Activated T-helper 1 cell treated with anti-CD3 and anti-CD28 coated beads, Interleukin-12 subunit alpha, Interleukin-12 subunit beta, Interleukin-2, Interleukin-4 antibody, amounts not matched to agents 30 ng/mL and 10 ng/mL and 1 ng/mL, durations not matched to agents 14 hours and 24 hours and 36 hours (primary cell): ENCODE measurements at places on chromosomes 4 and X. TPM values are rescaled to one million over a fixed set of nuclear protein-coding genes. Genes with fewer than 3 reads are reported as not detected.
A peak's percentile ranks its signal among the peaks of the same experiment; 100 is the strongest.

DNA sequence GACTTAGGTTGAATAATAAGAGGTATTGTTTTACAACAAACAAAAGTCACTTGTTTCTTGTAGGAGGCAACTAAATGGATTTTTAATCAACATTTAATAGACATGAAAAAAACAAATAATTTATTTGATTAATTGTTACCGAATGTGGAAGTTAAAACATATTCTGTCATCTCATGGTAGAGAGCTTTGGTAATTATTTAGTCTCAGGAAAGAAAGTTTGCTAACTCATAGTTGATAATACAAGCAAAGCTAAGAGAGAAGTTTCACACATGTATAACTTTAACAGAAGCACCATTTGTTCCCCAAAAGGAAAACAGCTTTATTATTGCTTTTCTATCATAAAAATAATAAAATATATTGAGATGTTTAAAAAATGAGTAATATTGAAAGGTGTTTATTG, 44.9 kb downstream of the GUCY1A1 start:
- DNase-seq, result no peak
- no peaks in the 10 kb centered on the region for H3K36me3 ChIP-seq
- H3K4me3 ChIP-seq, result no peak overlapping the region
- peaks cover 2% of the 10 kb centered on the region for H3K27me3 ChIP-seq

DNA sequence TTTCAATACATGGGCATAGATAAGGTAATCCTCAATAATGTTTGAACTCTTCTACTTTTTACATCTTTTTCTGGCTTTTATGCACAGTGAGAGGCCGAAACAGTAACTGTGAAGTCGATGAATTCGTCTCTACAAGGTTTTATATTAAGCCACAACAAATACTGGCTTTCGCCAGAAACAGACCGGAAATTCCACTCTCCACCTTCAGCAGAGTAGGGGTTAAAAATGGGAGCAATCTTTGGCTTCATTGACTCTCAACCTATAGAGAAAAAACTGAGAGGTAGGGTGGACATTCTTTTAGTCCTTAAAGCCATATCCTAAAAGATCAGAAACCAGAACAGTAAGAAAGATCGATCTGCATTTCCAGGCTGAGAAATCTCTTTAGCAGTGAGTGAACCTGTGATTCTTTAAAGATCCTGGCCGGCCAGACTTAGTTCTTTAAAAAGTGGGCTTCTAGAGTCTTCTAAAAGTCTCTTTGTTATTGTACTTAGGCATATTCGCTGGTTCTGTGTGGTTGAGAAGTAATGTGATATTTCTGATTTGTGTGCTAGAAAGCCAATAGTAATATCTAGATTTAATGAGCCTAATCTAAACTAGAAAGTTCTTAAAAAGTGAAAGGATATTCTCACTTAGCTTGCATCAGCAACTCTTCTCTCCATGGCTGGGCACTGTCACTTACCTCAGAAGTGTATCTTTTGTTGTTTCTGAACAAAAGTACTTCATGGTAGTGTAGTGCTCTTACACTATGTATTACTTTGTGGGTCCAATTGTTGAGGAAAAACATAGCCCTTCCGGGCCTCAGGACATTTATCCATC, 2.0 kb downstream of the HSPA4L start:
- no peak for DNase-seq
- peaks cover 32% of the 10 kb centered on the region for H3K4me1 ChIP-seq
- peaks cover 57% of the 10 kb centered on the region for H3K27me3 ChIP-seq
- no peak overlapping the region for H3K27ac ChIP-seq

- no peak overlapping the region for H3K27ac ChIP-seq
- no peaks in the 10 kb centered on the region for H3K36me3 ChIP-seq
- H3K27me3 ChIP-seq, result no peaks in the 10 kb centered on the region
- no peaks in the 10 kb centered on the region for H3K4me1 ChIP-seq
These were observed 824.7 kb upstream of the TENM3 start for GRCh38 chr4:181418496-181418895.

GRCh38 chr4:163485589-163485988, 8.9 kb upstream of the TMA16 start:
- H3K36me3 ChIP-seq, result no peaks in the 10 kb centered on the region
- H3K4me3 ChIP-seq, result no peak overlapping the region
- peaks cover 15% of the 10 kb centered on the region for H3K27me3 ChIP-seq
- DNase-seq, result no peak
- H3K4me1 ChIP-seq, result peaks cover 9% of the 10 kb centered on the region

GRCh38 chr4:56297776-56298175, 89.5 kb downstream of the AASDH start:
- peaks cover 11% of the 10 kb centered on the region for H3K4me1 ChIP-seq
- no peaks in the 10 kb centered on the region for H3K36me3 ChIP-seq
- no peak overlapping the region for H3K4me3 ChIP-seq
- H3K27ac ChIP-seq, result no peak overlapping the region
- DNase-seq, result no peak

DNA sequence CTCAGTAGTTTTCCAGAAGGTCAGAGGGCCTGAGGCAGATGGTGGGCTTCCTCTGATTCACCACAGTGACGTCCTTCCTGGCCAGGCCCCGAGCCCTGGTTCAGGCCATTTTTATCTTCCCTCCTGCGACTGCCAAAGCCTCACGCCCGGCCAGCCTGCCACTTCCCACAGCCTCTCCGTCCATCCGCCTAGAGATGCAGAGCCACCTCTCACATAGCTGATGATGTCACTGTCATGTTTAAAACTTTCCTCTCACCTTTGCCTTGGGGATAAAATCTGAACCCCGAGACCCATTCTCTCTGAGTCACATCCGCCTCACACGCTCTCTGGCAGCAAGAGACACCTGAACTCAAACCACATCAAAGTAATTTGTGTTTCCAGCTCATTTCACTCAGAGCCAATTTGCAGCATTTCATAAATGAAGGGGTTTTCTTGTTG, 175.3 kb downstream of the QDPR start:
- H3K4me1 ChIP-seq, result peaks cover 43% of the 10 kb centered on the region
- peak overlapping the region; percentile 87 for H3K27ac ChIP-seq
- peaks cover 7% of the 10 kb centered on the region for H3K36me3 ChIP-seq
- peaks cover 6% of the 10 kb centered on the region for H3K27me3 ChIP-seq
- H3K4me3 ChIP-seq, result peak overlapping the region; percentile 47

GRCh38 chr4:173073939-173074500, 94.6 kb upstream of the GALNT7 start:
- no peak overlapping the region for H3K27ac ChIP-seq
- H3K4me3 ChIP-seq, result no peak overlapping the region
- no peaks in the 10 kb centered on the region for H3K4me1 ChIP-seq
- no peak for DNase-seq

DNA sequence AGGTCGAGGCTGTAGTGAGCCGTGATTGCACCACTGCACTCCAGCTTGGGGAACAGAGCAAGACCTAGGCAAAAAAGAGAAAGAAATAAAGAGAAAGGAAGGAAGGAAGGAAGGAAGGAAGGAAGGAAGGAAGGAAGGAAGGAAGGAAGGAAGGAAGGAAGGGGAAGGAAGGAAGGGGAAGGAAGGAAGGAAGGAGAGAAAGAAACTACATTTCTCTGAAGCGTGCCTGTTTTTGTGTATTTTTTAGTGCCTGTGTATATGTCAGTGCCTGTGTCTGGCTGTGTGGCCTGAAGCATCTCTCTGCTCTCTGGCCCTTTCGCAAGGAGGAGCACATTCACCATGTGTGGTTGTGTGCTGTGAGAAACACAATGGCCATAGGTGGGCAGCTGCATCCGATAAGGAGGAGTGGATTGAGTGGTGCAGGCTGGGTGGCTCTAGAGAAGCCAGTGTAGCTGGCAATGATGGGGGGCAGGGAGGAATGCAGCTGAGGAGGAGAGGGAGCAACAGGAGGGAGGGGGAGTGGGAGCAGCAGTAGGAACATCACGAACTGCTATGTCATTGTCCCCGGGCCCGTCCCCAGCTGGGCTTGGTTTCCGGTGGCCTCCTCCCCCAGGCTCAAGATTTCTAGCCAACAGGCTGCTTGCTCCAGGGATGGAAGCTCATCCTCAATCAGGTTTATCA, 11.4 kb downstream of the SYN1 start:
- no peak for DNase-seq
- peaks cover under 1% of the 10 kb centered on the region for H3K27me3 ChIP-seq
- no peak overlapping the region for H3K4me3 ChIP-seq
- H3K27ac ChIP-seq, result no peak overlapping the region
- no peaks in the 10 kb centered on the region for H3K36me3 ChIP-seq

DNA sequence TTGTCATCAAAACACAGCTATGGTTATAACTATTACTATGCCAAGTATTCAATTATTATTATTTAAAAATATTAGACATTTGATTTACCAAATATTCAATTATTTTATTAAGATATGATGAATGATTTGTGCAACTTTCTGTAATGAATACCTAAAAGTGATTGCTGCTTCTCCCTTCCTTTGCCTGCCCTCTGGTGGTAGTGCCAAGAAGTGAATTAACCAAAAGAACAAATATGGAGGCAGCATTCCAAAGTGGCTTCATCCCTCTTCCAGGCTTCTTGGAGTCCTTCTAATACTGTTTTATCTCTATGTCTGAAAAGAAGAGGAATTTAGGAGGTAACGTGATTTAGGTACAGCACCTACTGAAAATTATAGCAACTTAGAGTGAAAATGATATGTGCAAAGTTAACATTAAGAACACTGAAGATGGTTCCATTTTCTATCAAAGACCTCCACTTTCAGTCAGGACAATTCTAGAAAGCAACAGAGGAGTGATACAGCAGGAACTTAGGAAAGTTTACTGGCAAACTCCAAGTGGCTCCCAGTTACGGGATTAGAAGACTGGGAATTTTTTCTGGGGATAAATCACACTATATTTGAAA, 43.0 kb downstream of the ENPEP start:
- no peaks in the 10 kb centered on the region for H3K36me3 ChIP-seq
- peaks cover 10% of the 10 kb centered on the region for H3K27me3 ChIP-seq
- no peak overlapping the region for H3K4me3 ChIP-seq
- no peak for DNase-seq

DNA sequence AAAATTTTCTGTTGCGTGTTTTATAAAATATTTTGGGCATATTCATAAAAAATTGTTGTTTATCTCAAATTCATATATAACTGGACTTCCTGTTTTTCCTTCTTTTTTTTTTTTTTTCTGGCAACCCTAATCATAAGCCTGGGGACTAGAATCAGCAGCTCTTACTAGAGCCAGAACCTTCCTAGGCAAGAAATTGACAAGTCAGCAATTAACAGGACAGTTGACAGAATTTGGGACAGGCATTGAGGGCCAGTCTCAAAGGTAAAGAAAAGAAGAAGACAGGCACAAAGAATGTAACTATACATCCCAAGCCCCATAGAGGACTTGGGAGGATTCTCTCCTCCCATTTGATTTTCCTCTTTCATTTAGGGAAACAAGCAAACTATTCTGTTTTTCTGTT, 35.0 kb upstream of the HS3ST1 start:
- no peak overlapping the region for H3K27ac ChIP-seq
- DNase-seq, result no peak
- H3K36me3 ChIP-seq, result peaks cover 2% of the 10 kb centered on the region
- H3K27me3 ChIP-seq, result peaks cover 7% of the 10 kb centered on the region
- peaks cover 14% of the 10 kb centered on the region for H3K4me1 ChIP-seq

DNA sequence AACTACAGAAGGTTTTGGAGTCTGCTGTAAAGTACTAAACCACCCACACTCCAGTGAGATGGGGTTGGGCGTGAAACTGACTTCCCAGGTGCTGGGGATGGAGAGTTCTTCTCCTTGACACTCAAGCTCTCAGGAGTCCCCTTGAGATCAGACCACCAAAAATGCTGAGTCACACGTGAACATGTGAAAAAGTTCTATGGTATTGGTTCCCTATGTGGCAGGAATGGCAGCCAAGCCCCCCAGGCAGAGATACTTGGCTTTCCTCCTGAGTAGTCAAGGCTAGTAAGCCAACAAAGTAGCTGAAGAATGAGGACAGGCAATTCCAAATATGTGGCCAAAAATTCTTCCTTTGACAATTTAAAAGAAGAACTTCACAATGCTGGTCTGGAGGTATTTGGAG, 222.0 kb upstream of the ADAMTS3 start:
- H3K4me3 ChIP-seq, result no peak overlapping the region
- H3K27ac ChIP-seq, result no peak overlapping the region
- H3K4me1 ChIP-seq, result no peaks in the 10 kb centered on the region
- no peaks in the 10 kb centered on the region for H3K36me3 ChIP-seq

DNA sequence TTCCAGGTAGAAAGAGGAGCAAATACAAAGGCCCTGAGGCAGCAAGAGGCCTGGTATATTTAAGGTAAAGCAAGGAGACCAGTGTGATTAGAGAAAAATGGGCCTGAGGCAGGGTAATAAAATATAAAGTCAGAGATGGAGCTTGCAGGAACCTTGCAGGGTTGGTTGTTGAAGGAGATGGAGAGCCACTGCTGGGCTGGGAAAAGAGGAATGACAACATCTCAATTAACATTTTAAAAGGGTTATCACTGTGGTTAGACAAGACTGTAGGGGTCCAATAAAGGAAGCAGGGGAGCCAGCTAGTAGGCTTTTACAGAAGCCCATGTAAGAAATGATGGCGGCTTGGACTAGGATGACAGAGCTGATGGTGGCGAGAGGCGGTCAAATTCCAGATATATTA, 205.5 kb upstream of the MBNL3 start:
- H3K4me1 ChIP-seq, result no peaks in the 10 kb centered on the region
- no peak overlapping the region for H3K27ac ChIP-seq
- H3K27me3 ChIP-seq, result peaks cover 7% of the 10 kb centered on the region

GRCh38 chr4:129839687-129840086, 743.7 kb downstream of the C4orf33 start:
- no peak overlapping the region for H3K27ac ChIP-seq
- H3K36me3 ChIP-seq, result no peaks in the 10 kb centered on the region
- no peak for DNase-seq
- H3K4me3 ChIP-seq, result no peak overlapping the region
- H3K27me3 ChIP-seq, result no peaks in the 10 kb centered on the region

- no peak overlapping the region for H3K4me3 ChIP-seq
- no peak for DNase-seq
- H3K27me3 ChIP-seq, result peaks cover 9% of the 10 kb centered on the region
- H3K4me1 ChIP-seq, result peaks cover 35% of the 10 kb centered on the region
These were observed 67.3 kb downstream of the ASB9 start for GRCh38 chrX:15202454-15203177.

GRCh38 chr4:90624781-90625180, 497.6 kb downstream of the CCSER1 start:
- no peaks in the 10 kb centered on the region for H3K4me1 ChIP-seq
- H3K4me3 ChIP-seq, result no peak overlapping the region
- no peaks in the 10 kb centered on the region for H3K36me3 ChIP-seq
- no peak overlapping the region for H3K27ac ChIP-seq

GRCh38 chr4:82587826-82588540, 26.2 kb upstream of the TMEM150C start:
- no peaks in the 10 kb centered on the region for H3K4me1 ChIP-seq
- no peaks in the 10 kb centered on the region for H3K36me3 ChIP-seq
- H3K27ac ChIP-seq, result no peak overlapping the region
- DNase-seq, result no peak

CXCL1 gene
- total RNA-seq, result not detected in 2 replicates

BRCC3 gene
- total RNA-seq, result 28.9 and 30.5 TPM in 2 replicates

ANOS1 gene
- not detected in 2 replicates for total RNA-seq

ACSL4 gene
- 76.0 and 77.3 TPM in 2 replicates for total RNA-seq

ODAM gene
- total RNA-seq, result not detected in 2 replicates

TMEM187 gene
- total RNA-seq, result 3.4 and 4.6 TPM in 2 replicates

MAML3 gene
- total RNA-seq, result 0.32 and 0.47 TPM in 2 replicates

MAGEB10 gene
- total RNA-seq, result not detected in 2 replicates

FATE1 gene
- not detected in 2 replicates for total RNA-seq

GPR82 gene
- 0.08 and 0.49 TPM in 2 replicates for total RNA-seq

CACNA1F gene
- total RNA-seq, result 0.05 and 0.13 TPM in 2 replicates

IGBP1 gene
- 29.4 and 29.8 TPM in 2 replicates for total RNA-seq

USP51 gene
- total RNA-seq, result 1.9 and 2.2 TPM in 2 replicates

SCML2 gene
- 3.0 and 3.6 TPM in 2 replicates for total RNA-seq

LEF1 gene
- 133 and 139 TPM in 2 replicates for total RNA-seq

NUDT11 gene
- 3.2 and 3.5 TPM in 2 replicates for total RNA-seq
